NCI-H1930 (cell line): ENCODE measurements at places on chromosomes 7 and 10.

DNA sequence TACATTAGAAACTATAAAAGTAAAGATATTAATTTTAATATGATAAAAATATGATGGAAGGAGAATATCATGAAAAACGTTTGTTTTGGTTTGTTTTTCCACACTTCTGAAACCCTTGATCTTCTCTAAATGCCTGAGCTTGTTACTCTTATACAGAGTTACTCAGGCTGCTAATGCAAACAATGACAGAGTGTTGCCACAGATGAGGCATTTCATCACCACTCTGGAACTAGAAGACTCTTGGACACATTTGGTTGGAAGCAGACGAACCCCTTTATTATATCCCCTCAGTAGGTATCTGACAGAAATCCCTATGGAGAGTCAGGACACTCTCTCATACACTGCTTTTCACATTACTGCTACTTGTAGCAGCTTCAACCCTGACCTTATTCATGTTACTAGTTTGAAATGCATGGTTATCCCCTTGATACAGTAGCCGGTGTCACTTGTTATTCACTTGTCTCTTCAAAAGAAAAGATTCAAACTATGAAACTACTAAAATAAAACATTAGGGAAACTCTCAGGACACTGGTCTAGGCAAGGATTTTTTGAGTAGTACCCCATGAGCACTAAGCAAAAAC, 66.9 kb downstream of the SEMA3C start:
- no peak for DNase-seq

DNA sequence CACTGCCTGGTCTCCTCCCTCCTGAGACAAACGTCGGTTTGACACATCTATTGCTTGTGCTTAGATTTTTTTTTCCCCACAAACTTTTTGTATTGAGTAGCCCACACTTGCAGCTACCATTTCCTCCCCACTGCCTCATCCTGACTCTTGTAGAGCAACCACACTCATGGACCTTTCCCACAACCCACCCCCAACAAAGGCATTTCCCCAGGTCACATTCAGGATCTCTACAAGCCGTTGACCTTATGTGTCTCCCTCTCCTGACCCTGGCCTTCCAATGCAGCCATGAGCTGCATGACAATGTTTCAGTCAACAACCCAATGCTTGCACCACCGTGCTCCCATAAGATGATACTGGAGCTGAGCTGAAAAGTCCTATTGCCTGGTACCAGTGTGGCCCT, 91.9 kb upstream of the MKI67 start:
- no peak for DNase-seq

GRCh38 chr7:48419401-48419800, 248.1 kb downstream of the ABCA13 start:
- no peak for DNase-seq

DNA sequence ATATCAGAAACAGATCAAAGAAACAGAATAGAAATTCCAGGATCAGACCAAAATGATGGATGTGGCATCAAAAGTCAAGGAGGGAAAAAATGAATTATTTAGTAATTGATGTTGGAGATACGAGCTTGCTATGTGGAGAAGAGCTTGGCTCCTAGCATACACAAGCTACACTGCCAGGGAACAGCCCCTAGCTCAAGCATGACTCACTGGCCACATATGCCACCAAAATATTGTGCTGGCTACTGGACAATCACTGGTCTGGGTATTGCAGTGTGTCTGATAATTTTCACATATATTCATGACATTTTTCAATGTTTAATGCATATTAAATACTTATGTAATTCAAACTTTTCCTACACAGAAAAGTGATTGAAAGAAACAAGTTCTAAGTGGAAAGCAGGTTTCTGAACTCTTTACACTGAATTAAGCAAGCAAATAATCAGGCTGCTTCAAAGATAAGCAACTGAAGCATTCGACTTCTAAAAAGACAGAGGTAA, 59.3 kb downstream of the OAT start:
- DNase-seq, result no peak

- no peak for DNase-seq
Measured at GRCh38 chr10:53236941-53237340, 464.4 kb upstream of the MBL2 start.

DNA sequence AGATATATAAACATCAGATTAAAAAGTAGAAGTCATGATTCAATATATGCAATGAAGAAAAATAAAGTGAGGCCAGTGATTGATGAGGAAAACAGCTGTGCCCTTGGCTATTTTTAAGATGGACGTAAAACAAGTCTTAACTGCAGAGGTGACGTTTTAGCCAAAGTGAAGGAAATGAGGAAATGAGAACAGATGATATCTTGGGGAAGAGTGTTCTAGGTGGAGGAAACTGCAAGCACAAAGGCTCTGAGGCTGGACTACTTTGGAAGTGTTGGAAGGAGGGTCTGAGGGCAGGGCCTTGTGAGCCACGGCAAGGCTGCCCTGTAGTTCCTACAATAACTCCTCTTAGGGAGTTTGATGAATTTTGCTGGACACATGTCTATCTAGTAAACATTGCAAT, 140.5 kb upstream of the AKR1E2 start:
- no peak for DNase-seq

DNA sequence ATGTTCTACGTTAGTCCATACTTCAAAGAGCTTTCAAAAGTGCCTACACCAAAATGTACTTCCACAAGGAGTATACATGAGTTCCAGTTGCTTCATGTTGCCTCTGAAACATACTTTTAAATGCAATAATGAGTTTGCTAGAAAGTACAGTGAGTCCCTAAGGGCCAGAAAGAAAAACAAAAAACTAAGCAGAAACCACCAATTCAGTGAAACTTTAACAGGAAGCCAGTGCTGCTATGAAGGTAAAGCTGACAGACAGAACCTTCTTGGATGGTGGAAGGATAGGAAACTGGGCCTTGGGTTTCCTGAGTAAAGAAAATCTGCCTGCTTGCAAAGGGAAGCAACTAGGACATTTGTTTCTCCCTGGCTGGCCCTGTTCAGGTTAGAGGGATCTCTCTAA, 104.2 kb downstream of the CTTNBP2 start:
- no peak for DNase-seq

DNA sequence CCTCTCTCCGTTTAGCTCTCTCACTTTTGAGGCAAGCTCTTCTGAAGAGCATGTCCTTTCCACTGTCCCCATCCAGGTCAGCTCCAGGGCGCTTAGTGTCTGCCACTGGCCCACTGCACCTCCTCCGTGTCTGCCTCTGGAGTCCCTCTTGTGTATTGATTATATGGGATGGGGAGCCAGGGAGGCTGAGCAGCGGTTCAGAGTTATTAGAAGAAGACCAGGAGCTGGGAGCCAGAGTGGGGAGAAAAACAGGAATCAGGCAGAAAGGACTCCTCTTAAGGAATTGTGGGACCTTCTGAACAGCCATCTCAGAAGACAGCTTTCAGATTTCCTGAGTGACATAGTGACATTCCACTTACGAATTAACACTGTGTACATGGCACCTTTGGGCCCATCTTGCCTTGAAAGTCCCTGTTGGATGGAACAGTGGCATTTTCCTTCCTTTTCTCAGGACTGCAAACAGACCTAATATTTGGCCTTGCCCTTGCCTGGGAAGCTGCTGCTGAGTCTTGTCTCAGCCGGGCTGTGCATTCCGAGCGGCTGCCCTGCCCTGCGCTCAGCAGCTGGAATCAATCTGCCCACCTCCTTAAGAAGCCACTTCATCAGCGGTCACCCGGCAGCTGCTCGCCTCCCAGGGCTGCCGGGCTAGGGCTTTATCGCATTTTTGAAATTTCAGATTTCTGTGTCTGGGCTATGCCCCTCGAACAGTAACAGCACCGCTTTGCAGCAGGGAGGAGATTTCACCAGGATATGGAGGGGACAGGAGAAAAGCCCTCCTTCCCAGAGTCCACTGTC, 81.1 kb upstream of the PRKG1 start:
- no peak for DNase-seq

- peak; percentile 18 for DNase-seq
Measured at GRCh38 chr10:73879296-73880173, 5.2 kb upstream of the CAMK2G start.

- no peak for DNase-seq
Measured at GRCh38 chr10:123750901-123751300, 84.7 kb downstream of the GPR26 start.

- DNase-seq, result no peak
Measured at GRCh38 chr10:75104842-75105241, 6.6 kb upstream of the SAMD8 start.

GRCh38 chr10:87878664-87879459, 15.4 kb downstream of the PTEN start:
- DNase-seq, result no peak

DNA sequence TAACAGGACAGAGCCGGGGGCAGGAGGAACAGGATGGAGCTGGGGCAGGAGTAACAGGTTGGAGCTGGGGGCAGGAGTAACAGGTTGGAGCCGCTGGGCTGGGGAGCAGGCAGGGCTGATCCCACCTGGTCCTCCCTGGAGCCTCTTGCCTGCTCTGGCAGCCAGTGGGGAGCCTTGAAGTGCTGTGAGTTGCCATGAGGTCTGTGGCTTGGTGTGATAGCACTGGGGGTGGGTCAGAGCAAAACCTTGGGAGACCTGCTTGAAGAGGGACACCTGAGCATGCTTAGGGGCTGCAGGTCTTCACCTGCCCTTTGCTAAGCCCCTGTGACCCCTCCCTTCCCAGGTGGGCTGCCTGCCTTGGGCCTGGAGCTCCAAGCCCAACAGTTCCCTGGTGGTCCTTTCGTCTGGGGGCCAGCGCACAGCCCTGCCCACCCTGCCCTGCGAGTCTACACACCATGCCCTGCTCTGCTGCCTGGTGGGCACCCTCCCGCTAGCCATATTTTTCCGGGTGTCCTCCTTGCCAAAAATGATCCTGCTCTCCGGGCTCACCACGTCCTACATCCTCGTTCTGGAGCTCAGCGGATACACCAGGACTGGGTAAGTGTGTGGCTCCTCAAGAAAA, 111.6 kb downstream of the ADCY1 start:
- DNase-seq, result no peak

DNA sequence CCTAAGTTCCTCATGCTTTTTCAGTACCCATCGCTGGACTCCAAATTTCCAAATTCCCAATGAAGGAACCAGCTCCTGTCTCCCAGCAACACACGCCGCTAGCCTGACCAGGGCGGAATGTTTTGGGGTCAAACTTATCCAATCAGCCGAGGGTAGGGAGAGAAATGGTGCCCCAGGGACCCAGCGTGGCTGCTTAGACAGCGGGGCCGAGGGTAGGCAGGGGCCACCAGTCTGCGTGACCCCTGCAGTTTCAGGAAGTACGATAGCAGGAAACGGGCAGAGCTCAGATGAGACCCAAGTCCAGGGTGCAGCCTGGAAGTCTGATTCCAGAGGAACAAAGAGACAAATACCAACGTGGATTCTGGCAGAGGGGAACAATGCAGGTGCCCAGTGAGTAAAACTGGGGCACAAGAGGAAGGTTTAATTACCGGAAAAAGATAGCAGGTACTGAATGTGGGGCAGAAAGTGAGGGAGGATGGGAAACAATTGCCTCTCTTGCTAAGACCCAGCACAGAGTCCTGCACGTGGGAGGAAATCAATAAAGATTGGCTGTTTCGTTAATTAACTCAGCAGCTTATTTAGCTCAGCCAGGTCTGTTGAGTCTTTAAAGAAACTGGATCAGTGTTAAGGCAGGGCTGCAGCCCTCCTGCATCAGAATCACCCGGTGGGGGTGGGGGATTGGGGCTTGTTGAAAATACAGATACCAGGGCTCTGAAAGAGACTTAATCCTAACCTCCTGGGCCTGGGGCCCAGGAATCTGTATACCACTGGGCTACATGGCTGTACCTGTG, 50.4 kb upstream of the NFE2L3 start:
- no peak for DNase-seq

- no peak for DNase-seq
Measured at GRCh38 chr10:24114556-24114955, 94.4 kb upstream of the KIAA1217 start.

DNA sequence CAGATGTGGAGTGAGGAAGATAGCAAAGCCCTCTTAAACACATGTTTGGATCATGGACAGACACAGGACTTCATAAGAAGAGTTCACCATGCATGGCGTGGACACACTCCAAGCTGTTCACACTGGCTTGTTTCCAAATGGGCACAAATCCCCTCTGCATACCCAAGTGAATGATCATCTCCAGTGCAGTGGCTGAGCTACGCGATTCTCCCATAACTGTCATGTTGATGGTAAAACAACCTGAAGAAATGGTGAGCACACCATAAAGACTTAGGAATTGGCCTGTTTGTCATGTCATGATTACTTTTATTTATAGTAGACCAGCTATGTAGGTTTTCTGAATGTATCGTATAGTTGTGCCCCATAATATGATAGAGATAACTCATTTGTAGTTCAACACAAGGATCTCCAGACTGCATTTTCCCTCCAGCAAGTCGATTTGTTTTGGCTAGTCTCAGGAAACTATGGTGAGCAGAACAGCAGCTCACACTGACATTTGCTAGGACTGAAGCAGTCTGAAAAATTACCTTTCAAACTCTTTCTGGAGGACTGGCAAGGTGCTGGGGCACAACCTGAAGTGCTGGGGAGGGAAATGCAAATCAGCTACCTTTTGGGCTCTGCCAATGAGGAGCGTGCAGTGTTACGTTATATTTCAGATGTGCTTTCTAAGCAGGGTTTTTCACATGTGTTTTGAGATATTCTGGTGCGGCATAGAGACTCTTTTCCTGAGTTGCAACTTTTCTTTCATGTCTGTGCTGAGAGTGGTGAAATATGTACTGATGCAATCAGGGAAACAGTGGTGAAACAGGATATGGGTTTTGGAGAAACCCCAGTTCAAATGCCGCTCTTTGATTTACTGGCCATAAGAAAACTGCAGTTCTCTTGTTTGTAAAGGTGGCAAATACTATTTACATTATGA, 629.6 kb upstream of the DPP6 start:
- no peak for DNase-seq

- no peak for DNase-seq
Measured at GRCh38 chr7:4665661-4666060, 16.4 kb upstream of the FOXK1 start.

DNA sequence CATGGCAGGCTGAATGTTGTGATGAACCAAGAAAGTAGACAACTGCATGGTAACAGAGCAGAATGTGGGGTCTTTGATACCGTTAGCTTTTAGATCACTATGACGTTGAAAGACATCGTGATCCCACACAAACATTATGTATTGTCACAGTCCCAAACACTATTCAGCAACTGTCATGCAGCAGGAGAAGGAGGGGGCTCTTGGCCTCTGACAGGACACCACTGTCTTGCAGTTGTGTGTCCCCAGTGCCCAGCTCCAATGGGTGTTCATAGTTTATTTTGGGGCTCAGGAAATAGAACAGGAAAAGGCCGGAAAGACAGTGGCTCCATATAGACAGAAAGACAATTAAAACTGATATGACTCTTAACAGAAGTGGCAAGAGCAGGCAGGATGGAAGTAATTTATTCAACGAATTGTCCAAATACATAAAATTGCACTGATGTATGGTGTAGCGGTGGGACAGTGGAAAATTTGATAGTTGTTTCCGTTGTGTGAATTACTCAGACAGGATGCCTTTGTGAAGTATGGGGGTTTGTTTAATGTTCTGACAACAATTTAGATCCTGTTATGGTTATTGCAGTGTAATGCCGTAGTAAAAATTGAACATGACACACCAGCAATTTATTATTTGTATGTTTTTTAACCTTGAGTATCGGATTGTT, 292.0 kb downstream of the LRMDA start:
- no peak for DNase-seq

DNA sequence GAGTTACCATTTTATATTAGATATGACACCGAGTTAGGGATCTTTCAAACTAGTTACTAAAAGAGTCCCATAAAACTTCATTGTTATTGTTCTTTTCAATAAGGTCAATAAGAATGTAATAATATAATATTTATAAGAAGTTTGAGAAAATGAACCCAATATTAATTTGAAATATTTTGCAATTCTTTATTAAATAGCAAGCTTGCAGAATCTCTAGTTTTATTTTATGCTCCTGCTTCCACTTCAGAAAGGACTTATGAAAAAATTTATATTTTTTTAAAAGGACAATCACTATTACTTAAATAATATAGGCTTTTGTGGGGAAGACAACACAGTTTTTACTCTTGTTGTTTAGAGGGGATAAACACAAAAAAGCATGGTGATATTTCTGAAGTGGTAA, 47.9 kb downstream of the LUC7L2 start:
- DNase-seq, result no peak
